ENCODE measurements at places on chromosomes 4 and X. TPM values are rescaled to one million over a fixed set of nuclear protein-coding genes. Genes with fewer than 3 reads are reported as not detected.

MTNR1A gene
- total RNA-seq = not detected

GPRASP1 gene
- total RNA-seq = 1.9 TPM

TKTL2 gene
- not detected for total RNA-seq

GATA1 gene
- total RNA-seq = not detected

PRR32 gene
- not detected for total RNA-seq

OTUD6A gene
- not detected for total RNA-seq

PRSS12 gene
- total RNA-seq = 0.40 TPM

STATH gene
- not detected for total RNA-seq

XG gene
- total RNA-seq = 0.80 TPM

POF1B gene
- 0.43 TPM for total RNA-seq

GASK1B gene
- total RNA-seq = 196 TPM

CSAG3 gene
- total RNA-seq = not detected

SPANXB1 gene
- total RNA-seq = not detected

PPEF2 gene
- total RNA-seq = not detected

ALPK1 gene
- 16.2 TPM for total RNA-seq

HTRA3 gene
- total RNA-seq = 1.9 TPM

CD40LG gene
- not detected for total RNA-seq

ATP10D gene
- 24.1 TPM for total RNA-seq

FGD1 gene
- total RNA-seq = 8.3 TPM

RBM47 gene
- total RNA-seq = 0.22 TPM
